ENCODE measurements at places on chromosomes 1 and 21.

DNA sequence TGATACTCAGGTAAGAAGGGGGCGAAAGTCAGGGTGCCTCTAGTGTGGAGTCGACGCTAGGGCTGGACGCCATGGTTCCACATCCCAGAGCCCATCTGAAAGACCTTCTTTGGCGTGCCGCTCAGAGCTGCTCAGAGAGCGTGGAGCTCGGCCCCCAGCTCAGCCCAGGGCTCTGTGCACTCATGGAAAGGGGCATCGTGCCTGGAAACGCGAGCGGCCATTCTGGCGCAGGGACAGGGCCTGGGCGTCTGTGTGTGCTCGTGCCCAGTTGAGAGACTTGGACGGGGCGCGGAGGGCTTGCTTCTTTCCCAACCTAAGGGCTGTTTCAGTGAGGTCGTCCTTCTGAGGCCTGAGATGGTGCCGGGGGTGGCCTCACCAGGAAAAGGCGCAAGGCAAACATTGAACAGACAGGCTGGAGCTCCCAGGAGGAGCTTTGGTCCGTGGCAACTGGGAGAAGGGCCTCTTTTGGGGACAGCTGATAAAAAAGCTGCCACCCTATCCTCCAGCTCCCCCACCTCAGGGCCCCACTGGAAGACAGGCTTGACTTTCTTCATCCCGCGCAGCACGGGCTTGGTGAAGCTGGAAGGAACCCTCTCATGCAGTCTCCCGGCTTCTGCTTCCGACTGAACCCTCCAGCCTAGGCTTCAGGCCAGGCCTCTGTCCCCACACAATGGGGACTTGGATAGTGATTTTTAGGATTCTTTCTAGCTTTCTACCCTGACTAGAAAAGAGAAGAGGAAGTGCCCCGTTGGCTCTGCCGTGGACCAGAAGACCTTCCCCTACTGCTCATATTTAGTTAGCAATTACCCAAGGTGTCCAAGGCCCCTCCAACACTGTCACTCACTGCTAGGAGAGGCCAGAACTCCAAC, 77.1 kb downstream of the CD58 start:
- DNase-seq = no peak

GRCh38 chr21:45918835-45919447, 62.6 kb upstream of the COL6A1 start:
- no peak for DNase-seq

DNA sequence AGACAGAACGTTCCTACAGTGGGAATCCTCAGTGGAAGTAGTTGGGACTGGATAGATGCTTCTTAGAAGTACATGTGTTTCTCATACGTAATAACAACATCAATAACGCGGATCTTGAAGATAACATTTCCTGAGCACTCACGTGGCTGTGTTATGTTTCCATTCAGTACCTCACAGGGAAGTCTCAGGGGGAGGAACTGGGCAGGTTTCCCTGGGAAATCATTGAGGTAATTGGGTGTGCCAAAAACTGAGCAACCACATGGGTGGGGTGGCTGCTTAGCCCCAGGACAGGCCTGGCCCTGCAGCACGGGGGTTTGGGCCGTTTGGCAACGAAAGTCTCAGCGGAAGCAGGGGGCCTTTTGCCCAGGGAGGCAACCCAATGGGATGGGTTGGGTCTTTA, 133.8 kb downstream of the ZSCAN20 start:
- no peak for DNase-seq

GRCh38 chr1:40699787-40700186, 8.3 kb downstream of the NFYC start:
- no peak for DNase-seq

DNA sequence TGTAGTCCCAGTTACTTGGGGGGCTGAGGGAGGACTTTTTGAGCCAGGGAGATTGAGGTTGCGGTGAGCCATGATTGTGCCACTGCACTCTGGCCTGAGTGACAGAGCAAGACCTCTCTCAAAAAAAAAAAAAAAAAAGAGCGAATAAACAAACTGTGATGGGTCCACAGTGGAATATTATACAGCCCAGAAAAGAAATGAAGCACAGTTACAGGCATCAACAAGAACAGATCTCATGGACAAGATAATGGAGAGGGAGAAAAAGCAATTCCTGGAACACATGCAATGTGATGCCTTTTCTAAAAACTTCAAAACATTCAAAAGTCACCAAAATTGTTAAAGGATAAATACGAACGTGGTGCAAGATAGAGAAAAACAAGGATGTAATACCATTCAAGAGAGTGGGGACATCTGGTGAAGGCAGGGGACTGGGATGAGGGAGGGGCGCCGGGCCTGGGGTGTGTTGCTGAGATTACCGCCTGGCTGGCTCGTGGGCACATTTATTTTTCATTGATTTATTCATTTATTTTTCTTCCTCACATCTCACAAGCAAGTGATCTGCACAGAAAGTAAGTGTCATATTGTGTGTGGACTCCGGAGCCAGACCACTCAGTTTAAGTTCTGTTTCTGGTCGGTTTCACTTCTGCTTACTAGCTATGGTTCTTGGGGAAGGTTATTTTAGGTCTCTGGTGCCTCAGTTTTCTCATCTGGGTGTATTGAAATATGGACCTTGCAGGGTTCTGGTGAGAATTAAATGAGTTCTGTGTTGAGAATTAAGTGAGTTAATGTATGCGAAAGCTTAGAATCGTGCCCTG, 30.1 kb downstream of the ABCG1 start:
- no peak for DNase-seq

GRCh38 chr1:201538612-201539551, at the start of gene NAV1:
Gene NAV1 (plus strand): TSS chr1:201539127. CDS start chr1:201622885, 83,758 bp downstream.
- DNase-seq = no peak

GRCh38 chr21:18985584-18985983, 582.0 kb upstream of the TMPRSS15 start:
- DNase-seq = no peak

DNA sequence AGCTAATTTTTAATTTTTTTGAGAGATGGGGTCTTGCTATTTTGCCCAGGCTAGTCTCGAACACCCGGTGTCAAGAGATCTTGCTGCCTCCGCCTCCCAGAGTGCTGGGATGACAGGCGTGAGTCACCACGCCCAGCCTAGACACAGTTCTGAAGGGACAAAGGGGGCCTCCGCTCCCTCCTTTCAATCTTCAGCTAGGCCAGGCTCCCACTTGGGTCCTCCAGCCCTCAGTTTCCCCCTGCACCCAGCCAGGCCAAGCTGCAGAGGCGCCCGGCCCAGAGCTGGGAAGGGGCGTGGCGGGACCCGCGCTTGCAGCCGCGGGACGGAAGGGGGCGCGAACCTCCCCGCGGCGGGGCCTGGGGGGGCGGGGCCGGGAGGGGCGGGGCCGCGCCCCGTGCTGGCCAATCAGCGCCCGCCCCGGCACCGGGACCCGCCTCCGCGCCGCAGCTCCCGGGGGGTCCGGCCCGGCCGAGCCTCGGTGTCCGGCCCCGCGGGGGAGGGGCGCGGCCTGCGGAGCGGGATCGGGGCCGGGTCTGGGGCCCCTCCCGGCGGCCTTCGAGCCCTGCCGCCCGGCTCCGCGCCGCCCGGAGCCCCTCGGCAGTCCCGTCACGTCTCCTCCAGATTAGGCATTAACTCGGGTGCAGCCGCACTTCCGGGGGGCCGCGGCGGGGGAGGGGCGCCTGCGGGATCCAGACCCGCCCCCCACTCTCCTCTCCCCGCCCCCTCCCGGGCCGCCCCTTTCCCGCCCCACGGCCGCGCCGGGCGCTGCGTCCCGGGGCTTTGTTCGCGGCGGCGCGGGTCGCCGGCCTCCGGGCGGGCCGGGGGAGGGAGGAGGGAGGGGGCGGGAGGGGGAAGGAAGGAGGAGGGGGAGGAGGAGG, 559 bp upstream of the AGRN start:
- peak; percentile 62 for DNase-seq

- peak; percentile 10 for DNase-seq
Measured at GRCh38 chr1:172837816-172838679, 179.1 kb downstream of the FASLG start.

GRCh38 chr21:15825700-15826099, 95.9 kb downstream of the USP25 start:
- no peak for DNase-seq

DNA sequence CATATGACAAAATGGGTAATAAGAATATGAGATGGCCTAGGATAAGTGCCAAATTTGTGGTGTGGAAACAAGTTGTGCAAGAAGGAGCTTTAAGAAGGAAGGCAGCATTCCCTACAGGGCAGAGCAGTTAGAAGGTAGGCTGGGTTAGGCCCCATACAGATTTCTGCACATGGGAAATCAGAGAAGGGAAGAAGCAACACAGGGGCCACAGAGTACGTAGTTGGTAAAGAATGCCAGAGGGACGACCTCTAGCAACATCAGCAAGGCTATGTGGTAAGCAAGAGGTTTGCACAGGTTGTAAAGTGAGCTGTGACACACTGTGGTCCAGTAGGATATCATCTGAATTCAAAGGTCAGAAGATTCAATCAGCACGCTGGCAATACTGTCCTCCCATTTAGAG, 765.6 kb upstream of the B3GALT2 start:
- no peak for DNase-seq

DNA sequence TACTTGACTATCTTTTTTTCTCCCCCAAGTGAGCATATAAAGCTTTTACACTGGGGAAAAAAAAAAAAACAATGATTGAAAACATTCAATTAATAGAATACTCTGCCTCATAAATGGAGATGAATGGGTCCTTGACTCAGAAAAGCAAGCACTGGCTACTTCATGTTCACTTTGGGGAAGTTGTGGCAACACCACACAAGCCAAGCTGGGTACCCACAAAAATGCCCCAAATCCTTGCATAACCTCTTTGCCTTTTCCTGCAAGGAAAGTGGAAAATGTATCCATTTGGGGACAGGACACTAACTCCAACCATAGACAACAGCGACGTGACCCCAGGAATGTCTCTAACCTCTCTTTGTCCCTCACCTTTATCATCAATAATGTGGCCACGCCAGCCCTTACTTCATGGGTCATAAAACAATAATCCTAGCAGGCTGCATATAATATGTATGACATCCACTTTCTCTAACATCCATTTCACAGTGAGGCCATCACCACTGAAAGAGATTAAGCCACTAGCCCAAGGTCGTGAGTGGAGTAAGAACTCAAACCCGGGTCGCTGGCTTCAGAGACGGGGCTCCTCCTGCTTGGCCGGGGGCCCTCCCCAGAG, 2.3 kb downstream of the ECE1 start:
- DNase-seq = no peak

DNA sequence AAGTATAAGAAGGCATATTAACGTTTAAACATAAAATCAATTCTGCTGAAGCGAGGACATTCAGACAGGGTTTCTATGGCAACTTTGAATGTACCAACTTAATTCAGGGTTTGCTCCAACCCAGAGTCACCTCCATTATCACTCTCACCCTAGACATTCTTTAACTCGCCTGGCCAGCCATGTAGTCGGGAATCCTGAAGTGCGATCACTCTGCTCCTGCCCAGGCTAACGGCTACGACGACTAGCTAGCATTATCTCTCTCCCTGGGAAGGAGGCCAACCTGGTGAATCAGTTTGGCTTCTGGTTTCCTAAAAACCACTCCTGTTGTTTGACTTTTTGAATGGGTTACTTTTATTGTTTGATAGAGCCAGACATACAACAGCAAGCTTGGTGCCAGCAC, 38.9 kb upstream of the ZBTB18 start:
- no peak for DNase-seq

GRCh38 chr1:199352351-199352750, 675.2 kb upstream of the NR5A2 start:
- DNase-seq = no peak

GRCh38 chr1:185062710-185063370, 17.5 kb downstream of the RNF2 start:
- DNase-seq = no peak

DNA sequence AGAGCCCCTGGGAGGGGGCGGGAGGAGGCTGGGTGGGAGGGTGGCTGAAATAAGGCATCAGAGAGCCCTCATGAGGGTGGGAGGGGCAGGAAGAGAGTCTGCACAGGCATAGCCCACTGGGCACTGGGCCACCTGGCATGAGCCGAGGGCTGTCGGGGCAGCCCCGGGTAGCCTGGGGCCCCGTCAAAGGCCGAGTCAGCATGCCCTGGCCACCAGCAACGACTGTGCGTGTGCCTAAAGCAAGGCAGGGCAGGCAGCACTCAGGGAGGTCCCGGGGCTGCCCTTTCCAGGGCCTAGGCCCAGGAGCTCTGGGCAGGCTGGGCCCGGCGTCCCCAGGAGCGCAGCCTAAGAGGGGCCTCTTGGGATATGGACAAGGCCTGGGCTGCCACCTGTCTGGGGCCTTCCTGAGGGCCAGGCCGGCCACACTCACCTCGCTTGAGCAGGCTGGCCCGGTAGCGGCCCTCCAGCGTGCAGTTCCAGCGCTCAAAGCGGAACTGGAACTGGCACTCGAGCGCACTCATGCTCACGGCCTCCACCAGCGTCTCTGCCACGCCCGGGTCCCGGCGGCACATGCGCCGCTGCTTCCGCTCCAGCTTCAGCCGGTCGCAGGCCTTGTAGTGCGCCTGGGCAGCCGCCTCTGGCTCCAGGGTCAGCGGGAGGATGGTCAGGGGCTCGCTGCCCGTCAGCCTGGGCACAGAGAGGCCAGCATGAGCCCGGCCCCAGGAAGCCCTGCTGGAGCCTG, 22.7 kb downstream of the WNT9A start:
- no peak for DNase-seq

DNA sequence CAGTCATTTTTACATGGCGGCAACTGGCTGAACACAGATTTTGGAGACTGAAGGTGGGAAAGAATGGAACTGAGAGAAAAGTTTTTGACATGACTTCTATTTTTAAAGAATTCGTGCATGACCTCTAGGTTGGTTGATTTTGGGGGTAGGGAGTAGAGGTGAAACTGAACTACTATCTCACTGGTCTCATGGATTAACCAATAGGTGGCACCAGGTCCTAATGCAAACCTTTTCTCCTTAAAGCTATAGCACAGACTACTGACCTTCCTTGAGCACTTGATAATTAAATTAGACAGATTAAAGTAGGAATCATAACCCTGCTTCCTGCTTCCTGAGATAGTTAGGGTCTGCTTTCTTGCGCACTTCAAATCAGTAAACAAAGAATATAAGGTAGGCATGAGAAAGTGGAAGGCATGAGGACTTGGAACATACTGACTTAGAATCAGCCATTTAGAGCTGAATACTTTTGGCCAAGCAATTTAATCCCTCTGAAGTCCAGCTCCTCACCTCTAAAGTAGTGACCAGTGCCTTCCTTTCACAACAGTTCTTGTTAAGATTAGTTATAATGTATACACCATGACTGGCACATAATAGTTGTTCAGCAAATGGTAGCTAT, 206.0 kb downstream of the CENPF start:
- no peak for DNase-seq

DNA sequence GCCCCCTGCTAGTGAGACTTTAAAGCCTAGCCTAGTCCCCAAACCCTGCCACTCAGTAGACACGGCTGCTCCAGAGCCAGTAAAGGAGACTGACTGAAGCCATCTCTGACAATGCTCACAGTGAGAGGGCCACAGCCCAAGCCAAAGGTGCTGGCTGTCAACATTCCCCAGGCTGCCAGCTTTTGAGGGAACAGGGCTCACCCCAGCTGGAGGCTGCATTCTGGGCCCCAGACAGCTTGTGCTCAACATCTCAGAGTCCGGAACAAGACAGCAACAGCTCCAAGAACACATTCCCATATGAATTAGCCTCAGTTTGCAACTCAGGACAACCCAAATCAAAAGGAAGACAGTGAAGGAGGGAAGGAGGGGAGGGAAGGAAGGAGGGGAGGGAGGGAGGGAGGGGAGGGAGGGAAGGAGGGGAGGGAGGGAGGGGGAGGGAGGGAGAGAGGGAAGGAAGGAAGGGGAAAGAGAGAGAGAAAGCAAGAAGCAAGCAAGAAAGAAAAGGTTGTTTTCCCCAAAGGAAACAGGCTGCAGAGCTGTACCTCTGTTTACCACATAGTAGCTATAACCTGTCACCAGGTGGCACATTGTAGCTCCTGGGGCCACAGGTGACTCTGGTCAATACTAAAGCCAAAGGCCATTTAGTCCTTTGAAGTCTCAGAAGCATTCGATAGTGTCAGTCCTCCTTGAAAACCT, 5.4 kb downstream of the ARTN start:
- DNase-seq = no peak

All from stimulated activated CD4-positive, alpha-beta T cell treated with anti-CD3 and anti-CD28 coated beads, Interleukin-1b, Interleukin-23, amount 100 ng/mL, for 1 hour (primary cell).